Right lobe of liver (tissue), 6 donors: ENCODE measurements at places on chromosomes 2 and 18. TPM values are rescaled to one million over a fixed set of nuclear protein-coding genes. Genes with fewer than 3 reads are reported as not detected.

Gene ORC4
- 20.7 TPM for total RNA-seq

Gene HDLBP
- 493 TPM for total RNA-seq

Gene OBSL1
- total RNA-seq = 38.1 TPM

Gene DCC
- 0.06 TPM for total RNA-seq

Gene DSG2
- 9.8 TPM for total RNA-seq

Gene C1GALT1C1L
- not detected for total RNA-seq

Gene PFN4
- total RNA-seq = not detected

Gene ANO7
- 2.4 TPM for total RNA-seq

Gene MOB1A
- total RNA-seq = 30.1 TPM

Gene TRIB2
- 24.4 TPM for total RNA-seq

Gene SERPINB3
- total RNA-seq = not detected

Gene IFT172
- 6.6 TPM for total RNA-seq

Gene SH2D6
- 0.40 TPM for total RNA-seq

Gene CAPN13
- 1.1 TPM for total RNA-seq

Gene PDE1A
- total RNA-seq = 0.81 TPM

Gene KCNJ13
- not detected for total RNA-seq

Gene DNER
- not detected for total RNA-seq

Gene SP5
- total RNA-seq = 1.9 TPM

Gene DSG4
- total RNA-seq = not detected

Gene ANKRD23
- 2.7 TPM for total RNA-seq

Gene HOXD3
- not detected for total RNA-seq

Gene REG3A
- total RNA-seq = not detected

Gene KCNE4
- 1.2 TPM for total RNA-seq

Gene ATOH8
- 24.3 TPM for total RNA-seq

Gene CMPK2
- 4.9 TPM for total RNA-seq

Gene TAF1B
- total RNA-seq = 7.6 TPM

Gene FNDC4
- total RNA-seq = 123 TPM

Gene TRIM54
- not detected for total RNA-seq

Gene BMP10
- total RNA-seq = 4.0 TPM

Gene DPP10
- total RNA-seq = 0.18 TPM

Gene UGT1A4
- total RNA-seq = 306 TPM

Gene SERPINB4
- total RNA-seq = not detected

Gene EGR4
- total RNA-seq = not detected

Gene AQP12B
- not detected for total RNA-seq

Gene HOXD10
- total RNA-seq = not detected

Gene CIB4
- not detected for total RNA-seq

Gene GCKR
- total RNA-seq = 129 TPM

Gene CRYGD
- total RNA-seq = not detected
